NCI-H1694 (cell line): ENCODE measurements at places on chromosomes 4 and X.

GRCh38 chr4:31007858-31008257 is 287.7 kb downstream of the PCDH7 start:
- DNase-seq: no peak

- DNase-seq: no peak
These were observed 48.0 kb downstream of the MAGEA9 start for GRCh38 chrX:149829751-149830191.

- DNase-seq: no peak
These were observed 48.5 kb upstream of the CYSLTR1 start for GRCh38 chrX:78375894-78376293.

DNA sequence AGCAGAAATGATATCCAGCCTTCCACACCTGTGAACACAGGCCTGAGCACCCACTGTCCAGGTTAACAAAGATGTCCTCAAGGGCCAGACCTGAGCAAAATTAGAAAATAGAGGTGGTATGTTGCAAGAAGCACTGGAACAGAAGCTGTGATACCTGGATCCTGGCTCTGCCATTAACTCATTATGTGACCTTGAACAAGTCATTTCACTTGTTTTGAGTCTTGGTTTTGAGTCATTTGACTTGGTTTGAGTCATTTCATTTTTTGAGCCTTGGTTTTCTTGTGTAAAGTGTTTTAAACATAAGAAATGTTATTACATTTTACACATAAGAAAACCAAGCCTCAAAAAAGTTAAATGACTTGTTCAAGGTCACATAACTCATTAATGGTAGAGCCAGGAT is 2.9 kb upstream of the NWD2 start:
- no peak for DNase-seq

DNA sequence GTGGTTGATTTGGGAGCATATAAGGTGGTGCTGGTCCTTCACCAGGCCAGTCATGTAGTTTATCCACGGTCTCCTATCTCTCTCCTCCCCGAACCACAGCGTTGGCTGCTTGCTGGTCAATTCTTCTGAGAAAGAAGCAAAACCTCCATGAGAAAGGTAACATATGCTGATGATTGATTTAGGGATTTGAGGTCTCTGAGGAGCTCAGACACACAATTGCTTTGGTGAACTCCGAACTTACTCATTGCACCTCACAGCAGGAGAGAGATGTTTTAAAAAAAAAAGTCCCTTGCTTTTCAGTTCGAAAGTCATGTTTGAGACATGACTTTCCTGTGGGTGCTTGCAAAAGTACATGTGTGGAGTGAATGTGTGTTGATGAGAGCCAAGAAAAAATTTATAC is 100.2 kb downstream of the TSPAN7 start:
- DNase-seq: no peak

DNA sequence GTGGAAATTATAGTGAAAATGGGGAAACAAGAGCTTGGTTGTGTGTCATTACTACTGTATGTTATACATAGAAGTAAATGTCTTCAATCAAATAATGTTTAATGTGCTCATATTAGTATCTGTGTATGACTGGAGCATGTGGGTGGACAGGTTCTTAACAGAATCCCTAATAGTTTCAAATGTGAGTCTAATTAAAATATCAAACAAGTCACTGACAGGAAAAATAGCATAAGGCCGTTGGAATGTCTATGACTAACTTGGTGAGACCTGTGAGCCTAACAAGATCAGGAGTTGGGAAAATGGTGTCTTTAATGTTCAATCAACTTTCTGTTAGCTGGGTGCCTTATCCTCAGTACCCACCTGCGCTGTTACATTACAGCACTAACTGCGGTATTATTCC is 6.2 kb upstream of the CXCL3 start:
- DNase-seq: no peak
